Neural progenitor cell (in vitro differentiated cells): ENCODE measurements at places on chromosomes 2 and 18. TPM values are rescaled to one million over a fixed set of nuclear protein-coding genes. Genes with fewer than 3 reads are reported as not detected.
A peak's percentile ranks its signal among the peaks of the same experiment; 100 is the strongest.

- DNase-seq, result no peak
- peaks cover 5% of the 10 kb centered on the region for H3K36me3 ChIP-seq
- no peak overlapping the region for H3K4me3 ChIP-seq
Observed at GRCh38 chr2:121722479-121722878, 14.2 kb downstream of the NIFK start.

GRCh38 chr18:74994502-74995418 is 214.2 kb downstream of the PTGR3 start:
- H3K36me3 ChIP-seq, result no peaks in the 10 kb centered on the region
- DNase-seq, result no peak
- peaks cover 3% of the 10 kb centered on the region for H3K4me1 ChIP-seq
- H3K27ac ChIP-seq, result no peak overlapping the region
- no peaks in the 10 kb centered on the region for H3K27me3 ChIP-seq

- H3K27ac ChIP-seq, result no peak overlapping the region
- H3K36me3 ChIP-seq, result no peaks in the 10 kb centered on the region
- H3K4me1 ChIP-seq, result no peaks in the 10 kb centered on the region
- no peak overlapping the region for H3K4me3 ChIP-seq
Observed at GRCh38 chr2:205198140-205198525, 484.2 kb upstream of the NRP2 start.

- no peak overlapping the region for H3K27ac ChIP-seq
- H3K27me3 ChIP-seq, result no peaks in the 10 kb centered on the region
- no peak for DNase-seq
- H3K4me1 ChIP-seq, result no peaks in the 10 kb centered on the region
- no peak overlapping the region for H3K4me3 ChIP-seq
Observed at GRCh38 chr2:15010346-15010745, 377.8 kb downstream of the LRATD1 start.

DNA sequence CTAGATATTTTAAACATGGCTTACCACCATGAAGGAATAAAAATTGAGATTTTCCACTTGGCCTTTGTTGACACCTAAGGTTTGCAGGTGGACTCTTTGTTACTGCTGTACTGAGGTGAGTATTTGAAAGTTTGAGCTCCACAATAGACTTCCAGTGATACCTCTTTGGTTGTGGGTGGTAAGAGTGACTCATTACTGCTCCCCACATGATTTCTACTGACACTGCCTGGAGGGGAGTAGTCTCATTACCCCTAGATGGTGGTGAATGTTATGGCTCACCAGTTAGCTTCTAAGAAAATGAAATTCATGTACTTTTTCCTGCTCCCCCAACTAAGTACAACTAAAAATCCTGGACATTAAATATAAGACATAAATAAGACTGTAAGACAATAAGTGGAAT is 1183.1 kb upstream of the TMEFF2 start:
- no peaks in the 10 kb centered on the region for H3K36me3 ChIP-seq
- H3K27ac ChIP-seq, result no peak overlapping the region
- no peaks in the 10 kb centered on the region for H3K27me3 ChIP-seq
- no peak overlapping the region for H3K4me3 ChIP-seq

DNA sequence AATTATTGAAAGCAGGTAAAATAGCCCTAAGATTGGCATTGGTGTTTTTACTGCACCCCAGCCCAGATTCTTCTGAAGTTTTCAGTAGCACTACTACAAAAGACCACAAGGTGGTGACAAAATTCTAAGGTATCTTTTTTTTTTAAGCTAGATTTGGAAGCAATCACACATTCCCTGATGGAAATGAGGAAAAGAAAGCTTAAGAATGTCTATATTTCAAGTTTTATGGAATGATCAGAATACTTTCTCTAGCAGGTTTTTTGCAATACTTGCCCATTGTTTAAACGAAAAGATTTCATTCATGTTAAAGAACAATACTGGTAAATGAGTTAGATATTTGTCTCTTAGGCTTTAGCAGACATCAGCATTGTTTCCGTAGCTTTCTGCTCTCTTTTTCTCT is 32.1 kb upstream of the ZNF638 start:
- no peaks in the 10 kb centered on the region for H3K36me3 ChIP-seq
- H3K4me1 ChIP-seq, result no peaks in the 10 kb centered on the region
- DNase-seq, result peak; percentile 47
- H3K27ac ChIP-seq, result no peak overlapping the region

GRCh38 chr18:394262-394986 is 106.1 kb downstream of the COLEC12 start:
- H3K27me3 ChIP-seq, result no peaks in the 10 kb centered on the region
- H3K4me1 ChIP-seq, result no peaks in the 10 kb centered on the region
- H3K4me3 ChIP-seq, result no peak overlapping the region
- DNase-seq, result no peak
- no peak overlapping the region for H3K27ac ChIP-seq

DNA sequence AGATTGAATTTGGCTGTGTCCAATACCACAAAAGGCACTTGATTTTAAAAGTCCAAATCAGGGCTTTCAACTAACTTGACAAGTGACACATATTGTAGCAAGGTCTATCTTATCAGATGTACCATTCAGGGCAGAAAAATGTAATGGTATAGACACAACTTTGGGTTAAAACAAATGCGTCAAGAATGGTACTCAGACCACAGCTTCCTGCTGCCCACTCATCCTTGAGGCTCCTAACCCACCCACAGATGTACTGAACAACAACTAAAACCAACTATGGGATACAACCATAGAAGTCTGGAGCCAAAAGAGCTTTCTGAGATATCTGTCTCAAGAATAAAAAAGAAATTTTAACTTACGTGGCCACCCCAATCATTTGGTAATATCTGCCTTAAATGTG is 105.2 kb downstream of the RBM43 start:
- DNase-seq, result no peak
- H3K4me1 ChIP-seq, result peaks cover 28% of the 10 kb centered on the region
- no peak overlapping the region for H3K4me3 ChIP-seq
- no peaks in the 10 kb centered on the region for H3K36me3 ChIP-seq

DNA sequence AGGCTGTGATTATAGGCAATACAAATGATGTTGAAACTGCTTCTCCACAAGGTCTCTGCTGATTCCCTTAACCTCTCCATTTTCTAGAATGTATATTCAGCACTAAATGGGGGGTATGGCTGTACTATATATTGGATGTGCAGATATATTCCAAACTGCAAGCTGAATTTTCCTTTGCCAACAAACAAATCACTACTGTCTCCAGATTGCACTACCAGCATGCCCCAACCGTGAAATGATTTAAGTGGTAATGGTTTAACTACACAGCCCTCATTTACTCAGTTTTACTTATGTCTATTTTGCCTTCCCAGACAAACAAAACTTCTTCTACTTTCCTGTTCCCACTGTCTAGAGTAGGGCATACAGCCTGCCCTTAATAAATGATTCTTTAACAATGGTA is 112.7 kb upstream of the GAREM1 start:
- DNase-seq, result no peak
- no peak overlapping the region for H3K27ac ChIP-seq
- H3K27me3 ChIP-seq, result no peaks in the 10 kb centered on the region
- H3K4me3 ChIP-seq, result no peak overlapping the region
- no peaks in the 10 kb centered on the region for H3K36me3 ChIP-seq

DNA sequence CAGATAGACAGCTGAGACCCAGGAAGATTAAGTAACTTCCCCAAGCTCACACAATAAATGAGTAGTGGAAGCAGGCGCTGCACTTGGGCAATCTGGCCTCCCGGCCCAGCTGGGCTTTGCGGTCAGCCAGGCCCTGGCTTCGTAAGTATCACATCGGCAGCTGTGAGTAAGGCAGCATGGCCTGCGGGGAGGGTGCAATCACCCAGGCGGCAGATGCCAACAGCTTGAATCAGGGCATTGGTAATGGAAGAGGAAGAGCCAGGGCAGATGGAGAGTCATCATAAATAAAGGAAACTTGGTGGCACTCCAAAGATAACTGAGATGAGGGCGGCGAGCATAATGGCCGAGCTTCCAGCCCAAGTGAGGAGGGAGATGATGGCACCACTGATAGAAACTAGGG is 217.9 kb upstream of the PID1 start:
- H3K27ac ChIP-seq, result no peak overlapping the region
- no peak overlapping the region for H3K4me3 ChIP-seq
- peaks cover 11% of the 10 kb centered on the region for H3K4me1 ChIP-seq
- H3K36me3 ChIP-seq, result no peaks in the 10 kb centered on the region
- no peak for DNase-seq

GRCh38 chr2:217223222-217223930 is 363.5 kb upstream of the TNP1 start:
- no peaks in the 10 kb centered on the region for H3K36me3 ChIP-seq
- no peaks in the 10 kb centered on the region for H3K4me1 ChIP-seq
- H3K27ac ChIP-seq, result no peak overlapping the region
- no peak overlapping the region for H3K4me3 ChIP-seq

DNA sequence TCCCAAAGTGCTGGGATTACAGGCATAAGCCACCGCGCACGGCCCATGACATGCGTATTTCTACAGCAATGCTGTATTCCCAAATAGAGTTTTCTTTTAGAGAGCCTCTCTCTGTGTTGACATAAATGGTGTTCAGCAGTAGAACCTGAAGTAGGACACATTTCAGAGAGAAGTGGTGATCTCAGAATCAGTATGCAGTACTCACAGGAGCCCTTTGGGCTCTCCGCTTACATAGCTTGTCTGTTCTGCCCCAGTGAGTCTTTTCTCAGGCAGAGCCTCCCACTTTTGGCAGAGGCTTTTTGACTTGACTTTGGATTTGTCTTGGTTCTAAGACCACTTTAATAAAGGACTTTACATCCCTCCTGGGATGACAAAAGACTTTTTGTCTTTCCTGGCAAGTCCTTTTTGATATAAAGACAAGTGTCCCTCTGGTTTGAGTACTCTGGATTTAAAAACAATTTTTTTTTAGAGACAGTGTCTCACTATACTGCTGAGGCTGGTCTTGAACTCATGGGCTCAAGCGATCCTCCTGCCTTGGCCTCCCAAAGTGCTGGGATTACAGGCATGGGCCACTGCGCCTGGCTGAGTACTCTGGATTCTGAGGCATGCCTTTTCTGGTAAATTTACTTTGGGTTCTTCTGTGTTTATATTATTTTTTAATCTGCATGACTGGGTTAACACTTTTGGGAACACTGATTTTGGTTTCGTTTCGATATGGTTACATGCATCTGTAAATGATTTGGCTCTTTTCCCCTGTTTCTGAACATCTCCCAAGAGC is 113.3 kb downstream of the SMAD2 start:
- H3K4me3 ChIP-seq, result no peak overlapping the region
- H3K27ac ChIP-seq, result peak overlapping the region; percentile 17
- no peak for DNase-seq
- H3K27me3 ChIP-seq, result no peaks in the 10 kb centered on the region
- H3K4me1 ChIP-seq, result peaks cover 5% of the 10 kb centered on the region

DNA sequence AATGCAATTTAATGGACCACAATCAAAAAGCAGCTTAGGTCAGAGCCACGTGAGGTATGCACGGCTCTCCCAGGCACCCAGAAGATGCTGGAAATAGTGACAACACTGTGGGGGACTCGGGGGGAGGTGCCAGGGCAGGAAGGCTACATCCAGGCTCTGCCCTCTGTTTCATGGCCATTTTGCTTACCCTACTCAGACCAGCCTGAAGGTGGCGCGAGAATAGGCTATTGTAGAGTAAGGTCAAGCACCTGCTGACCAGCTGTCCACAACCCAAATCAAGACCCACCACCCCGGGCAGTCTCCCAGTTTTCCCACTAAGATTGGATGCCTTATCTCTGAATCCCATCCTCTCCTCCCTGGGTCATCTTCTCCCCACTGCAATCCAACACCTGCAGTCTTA is 115.7 kb downstream of the VIT start:
- no peaks in the 10 kb centered on the region for H3K36me3 ChIP-seq
- H3K27ac ChIP-seq, result no peak overlapping the region
- H3K27me3 ChIP-seq, result no peaks in the 10 kb centered on the region

DNA sequence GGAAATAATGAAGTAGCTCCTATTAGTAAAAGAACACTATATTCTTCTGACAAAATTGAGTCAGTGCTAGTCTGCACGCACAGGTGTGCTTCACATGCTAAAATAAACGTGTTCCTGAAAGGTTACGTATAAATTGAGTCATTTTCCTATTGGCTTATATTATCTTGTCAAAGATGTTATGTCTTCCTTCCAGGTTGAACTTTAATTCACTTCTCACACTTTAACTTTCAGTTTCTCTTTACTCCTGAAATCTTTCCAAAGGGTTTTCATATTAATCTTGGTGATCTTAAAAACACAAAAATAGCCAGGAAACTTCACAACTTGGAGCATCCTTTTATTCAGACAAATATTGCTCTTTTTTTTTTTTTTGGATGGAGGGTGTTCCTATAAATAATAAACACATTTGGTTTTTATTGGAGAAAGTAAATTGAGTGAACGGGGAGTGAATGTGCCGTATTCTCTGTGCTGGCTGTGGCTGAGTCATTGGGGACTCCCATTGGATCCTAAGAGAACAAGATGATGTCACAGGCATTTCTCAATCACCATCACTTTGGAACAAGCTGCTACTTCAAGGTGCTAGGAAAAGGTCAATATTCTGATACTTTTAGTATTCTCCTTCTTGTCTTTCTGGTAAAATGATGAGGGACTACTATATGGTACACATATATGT is 150.2 kb upstream of the SPATS2L start:
- no peak for DNase-seq
- no peak overlapping the region for H3K4me3 ChIP-seq
- H3K27ac ChIP-seq, result no peak overlapping the region
- no peaks in the 10 kb centered on the region for H3K27me3 ChIP-seq

DNA sequence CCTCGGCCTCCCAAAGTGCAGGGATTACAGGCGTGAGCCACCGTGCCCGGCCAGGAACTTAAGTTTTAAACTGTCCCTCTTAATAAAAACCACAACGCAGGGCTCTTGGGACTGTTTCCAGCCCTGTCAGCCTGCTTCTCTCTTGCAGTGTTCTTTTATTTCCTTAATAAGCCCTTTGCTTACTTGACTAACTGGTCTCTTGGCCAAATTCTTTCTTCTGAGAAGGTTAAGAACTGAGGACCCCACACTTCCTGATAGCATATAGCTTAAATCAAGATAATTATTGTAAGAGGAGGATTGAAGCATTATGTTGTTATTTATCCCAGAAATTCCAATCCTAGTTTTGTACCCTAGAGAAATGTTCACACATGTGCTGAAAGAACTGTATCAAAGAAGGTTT is 128.2 kb upstream of the UXS1 start:
- no peak overlapping the region for H3K27ac ChIP-seq
- no peak overlapping the region for H3K4me3 ChIP-seq
- DNase-seq, result no peak

EPB41L3 gene
- total RNA-seq, result 1.7 and 8.6 TPM in 2 replicates

PGAP1 gene
- 65.5 and 107 TPM in 2 replicates for total RNA-seq

PUM2 gene
- total RNA-seq, result 88.4 and 91.1 TPM in 2 replicates

CAVIN2 gene
- not detected in 2 replicates for total RNA-seq

HOXD11 gene
- total RNA-seq, result not detected in 2 replicates

RPRD1A gene
- 151 and 198 TPM in 2 replicates for total RNA-seq

FAM228A gene
- 0.34 TPM in 1 of 2 replicates, not detected in the other for total RNA-seq

SDC1 gene
- total RNA-seq, result 27.5 and 54.0 TPM in 2 replicates

ANKRD44 gene
- total RNA-seq, result 2.5 and 3.4 TPM in 2 replicates

GNLY gene
- 0.65 TPM in 1 of 2 replicates, not detected in the other for total RNA-seq

SLC8A1 gene
- total RNA-seq, result 6.5 and 9.6 TPM in 2 replicates

EFEMP1 gene
- 16.1 and 25.5 TPM in 2 replicates for total RNA-seq

PSMA8 gene
- total RNA-seq, result not detected in 2 replicates
